Glutamatergic neuron (in vitro differentiated cells): ENCODE measurements at places on chromosomes 16 and 17. TPM values are rescaled to one million over a fixed set of nuclear protein-coding genes. Genes with fewer than 3 reads are reported as not detected.

DNA sequence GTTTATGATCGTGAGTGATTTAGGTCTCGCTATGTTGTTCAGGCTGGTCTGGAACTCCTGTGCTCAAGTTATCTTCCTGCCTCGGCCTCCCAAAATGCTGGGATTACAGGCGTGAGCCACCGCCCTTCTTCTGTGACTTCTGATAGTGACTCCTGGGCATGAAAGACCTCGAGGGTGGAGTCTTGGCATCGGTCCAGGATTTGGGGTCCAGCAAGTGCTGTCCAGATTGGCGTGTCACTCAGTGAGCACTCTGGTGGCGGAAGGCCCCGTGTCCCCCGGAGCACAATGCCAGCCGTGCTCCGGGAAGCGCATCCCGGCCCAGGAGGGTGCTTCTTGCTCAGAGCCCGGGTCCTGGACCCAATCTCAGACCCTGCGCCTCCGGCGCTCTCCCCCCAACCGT, 6.8 kb downstream of the OR1F1 start:
- no peak for DNase-seq

GRCh38 chr17:19533718-19534561, at the start of gene SLC47A1:
Gene SLC47A1 (plus strand): TSS chr17:19533854. CDS start chr17:19533940, 86 bp downstream.
- peak; percentile 43 for DNase-seq

- no peak for DNase-seq
These were observed 1.2 kb downstream of the FADS6 start for GRCh38 chr17:74892013-74892841.

GRCh38 chr16:11551842-11552241, 34.9 kb downstream of the LITAF start:
- no peak for DNase-seq

DNA sequence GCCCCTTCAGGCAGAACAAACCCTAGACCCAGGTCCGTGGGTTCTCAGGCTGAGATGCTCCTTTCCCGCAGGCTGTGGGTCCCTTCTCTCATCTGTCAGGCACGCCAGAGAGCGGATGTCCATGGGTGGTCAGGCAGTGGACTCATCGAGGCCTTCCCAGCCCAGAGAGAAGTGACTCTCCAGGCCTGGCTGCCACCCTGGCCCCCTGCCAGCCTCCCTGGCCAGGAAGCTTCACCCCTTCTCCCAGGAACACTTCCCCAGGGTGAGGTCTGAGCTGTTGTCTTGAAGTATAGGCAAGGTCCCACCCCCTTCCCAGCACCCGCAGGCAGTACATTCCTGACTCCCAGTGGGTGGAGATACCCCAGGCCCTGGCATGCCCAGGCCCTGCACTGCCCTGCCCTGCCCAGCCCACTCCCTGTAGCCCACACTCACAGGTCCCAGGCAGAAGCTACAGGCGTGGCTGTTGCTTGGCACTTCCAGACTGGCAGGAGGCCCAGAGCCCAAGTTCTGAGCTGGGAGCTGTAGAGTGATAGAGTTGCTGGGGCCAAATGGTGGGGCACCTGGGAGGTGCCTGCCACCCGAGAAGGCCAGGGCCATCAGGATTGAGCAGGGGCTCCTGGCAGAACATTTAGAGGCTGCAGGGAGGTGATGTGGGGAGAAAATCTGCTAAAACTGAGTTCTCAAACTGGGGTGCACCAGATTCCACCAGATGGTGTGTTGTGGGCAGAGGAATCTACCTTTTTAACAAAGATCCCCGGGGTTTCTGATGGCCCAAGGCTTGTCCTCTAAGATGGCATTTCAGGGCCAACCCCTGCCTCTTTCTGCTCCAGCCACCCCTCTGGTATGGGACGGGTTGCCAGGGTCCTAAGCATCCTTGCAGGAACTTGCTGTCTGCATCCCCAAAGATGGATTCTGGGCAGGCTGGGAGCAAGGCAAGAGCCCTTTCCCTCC, 6.7 kb downstream of the ITGA3 start:
- no peak for DNase-seq

DNA sequence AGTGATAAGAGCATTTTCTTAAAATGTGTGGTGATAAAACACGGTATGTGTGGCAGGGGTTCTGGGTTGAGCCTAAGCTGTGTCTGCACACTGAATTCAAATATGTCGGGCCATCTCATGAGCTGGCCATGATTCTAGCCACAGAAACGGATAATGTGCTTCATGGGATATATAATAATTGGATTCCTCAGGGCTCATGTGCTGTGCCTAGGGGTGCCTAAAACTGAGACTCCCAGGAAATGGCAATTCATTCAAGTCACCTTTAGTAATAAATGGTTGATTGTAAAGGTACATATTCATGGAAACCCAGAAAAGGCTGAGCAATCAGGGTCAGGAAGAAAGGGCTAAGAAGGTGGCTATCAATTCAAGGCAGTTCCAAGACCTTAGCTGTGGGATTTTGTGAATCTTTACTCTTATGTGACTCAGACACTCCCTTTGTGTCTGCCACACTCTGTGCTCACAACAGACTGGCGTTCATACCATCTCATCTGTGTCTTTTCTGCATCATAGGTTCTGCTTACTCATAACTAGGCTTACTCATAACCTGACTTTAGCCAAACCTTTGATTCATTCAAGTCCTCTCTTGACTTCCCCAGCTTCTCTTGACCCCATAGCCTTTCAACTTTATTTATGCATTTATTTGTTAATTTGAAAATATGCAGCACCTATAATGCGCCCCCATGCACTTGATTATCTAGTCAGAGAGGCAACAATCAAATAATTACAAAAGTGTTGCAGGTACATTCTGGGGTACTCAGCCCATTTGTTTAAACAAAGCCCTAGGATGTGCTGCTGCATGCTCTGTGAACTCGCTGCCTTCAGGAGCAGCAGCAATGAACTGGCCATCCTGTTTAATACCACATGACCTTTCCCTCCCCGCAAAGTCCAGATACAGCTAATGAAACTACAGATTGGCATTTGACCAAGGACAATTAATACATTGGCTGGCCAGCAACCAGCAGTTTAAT, 28.4 kb upstream of the MED13 start:
- no peak for DNase-seq

DNA sequence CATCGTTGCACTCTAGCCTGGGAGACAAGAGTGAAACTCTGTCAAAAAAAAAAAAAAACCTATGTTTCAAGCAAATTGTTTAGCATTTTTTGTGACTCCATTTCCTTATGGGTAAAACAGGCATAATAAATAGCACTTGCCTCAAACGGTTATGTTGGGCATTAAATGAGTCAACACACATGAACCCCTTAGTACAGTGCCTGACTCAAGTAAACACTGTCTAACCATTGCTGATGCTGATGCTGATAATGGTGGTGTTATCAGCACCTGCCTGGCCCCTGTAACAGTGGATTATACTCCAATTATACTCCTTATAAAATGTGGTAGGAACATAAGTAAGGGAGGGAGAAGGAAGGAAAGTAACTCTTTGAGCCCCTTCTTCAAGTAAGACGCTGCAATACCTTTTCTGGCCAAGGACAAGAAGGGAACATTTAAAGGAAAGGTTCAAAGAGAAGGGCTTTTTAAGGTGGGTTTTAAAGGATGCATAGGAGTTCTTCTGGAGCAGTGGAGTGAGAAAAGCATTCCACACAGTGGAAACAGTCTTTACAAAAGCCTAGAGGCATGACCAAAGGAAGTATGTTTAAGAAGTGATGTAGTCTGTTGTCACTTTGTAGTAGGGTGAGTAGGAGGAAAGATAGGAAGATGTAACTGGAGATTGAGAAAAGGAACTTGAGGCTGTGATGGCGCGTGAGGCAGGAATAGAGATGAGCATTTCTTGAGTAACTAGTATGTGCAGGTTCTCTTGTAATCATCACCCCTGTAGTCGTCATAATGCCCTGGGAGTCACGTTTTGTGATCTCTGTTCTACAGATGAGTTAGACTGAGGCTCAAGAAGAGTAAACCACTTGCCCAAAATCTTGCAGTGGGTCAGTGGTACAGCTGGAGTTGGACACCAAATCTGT, 4.3 kb downstream of the SCNN1B start:
- DNase-seq: no peak

- no peak for DNase-seq
These were observed 3.0 kb downstream of the GFOD2 start for GRCh38 chr16:67716097-67716496.

DNA sequence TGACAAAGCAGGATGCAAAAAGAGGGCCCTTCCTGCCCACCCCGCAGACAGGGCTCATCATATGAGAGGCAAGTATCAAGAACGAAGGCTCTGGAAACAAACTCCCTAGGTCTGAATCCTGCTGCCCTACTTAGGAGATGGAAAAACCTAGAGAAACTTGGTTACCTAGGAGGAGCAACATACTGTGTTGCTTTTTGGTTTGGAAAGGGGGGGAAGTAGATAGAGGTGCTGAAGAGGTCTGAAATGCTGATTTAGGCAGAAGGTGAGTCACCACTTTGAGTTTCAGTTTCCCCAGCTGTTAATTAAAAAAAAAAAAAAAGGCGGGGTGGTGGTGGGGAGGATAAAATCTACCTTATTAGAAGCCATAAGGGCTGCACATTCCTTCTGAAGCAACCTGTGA, 1.5 kb downstream of the N4BP1 start:
- DNase-seq: no peak

DNA sequence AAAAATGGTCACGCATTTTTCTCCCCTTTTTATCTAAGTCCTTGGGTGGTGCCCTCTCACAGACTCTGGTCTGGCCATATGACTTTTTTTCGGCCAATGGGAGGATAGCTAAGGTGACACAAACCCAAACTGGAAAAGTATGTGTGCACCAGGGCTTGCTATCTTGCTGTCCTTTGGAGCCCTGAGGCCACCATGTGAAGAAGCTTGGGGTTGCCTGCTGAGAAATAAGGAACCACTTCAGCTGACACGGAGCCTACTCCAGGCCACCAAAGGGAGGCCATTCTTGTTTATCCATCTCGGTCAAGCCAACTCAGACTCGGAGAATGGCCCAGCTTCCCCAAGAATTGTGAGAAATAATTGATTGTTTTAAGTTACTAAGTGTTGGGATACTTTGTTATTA, 111.4 kb upstream of the ZFHX3 start:
- no peak for DNase-seq

- no peak for DNase-seq
These were observed 8.3 kb downstream of the CDH16 start for GRCh38 chr16:66910175-66910940.

DNA sequence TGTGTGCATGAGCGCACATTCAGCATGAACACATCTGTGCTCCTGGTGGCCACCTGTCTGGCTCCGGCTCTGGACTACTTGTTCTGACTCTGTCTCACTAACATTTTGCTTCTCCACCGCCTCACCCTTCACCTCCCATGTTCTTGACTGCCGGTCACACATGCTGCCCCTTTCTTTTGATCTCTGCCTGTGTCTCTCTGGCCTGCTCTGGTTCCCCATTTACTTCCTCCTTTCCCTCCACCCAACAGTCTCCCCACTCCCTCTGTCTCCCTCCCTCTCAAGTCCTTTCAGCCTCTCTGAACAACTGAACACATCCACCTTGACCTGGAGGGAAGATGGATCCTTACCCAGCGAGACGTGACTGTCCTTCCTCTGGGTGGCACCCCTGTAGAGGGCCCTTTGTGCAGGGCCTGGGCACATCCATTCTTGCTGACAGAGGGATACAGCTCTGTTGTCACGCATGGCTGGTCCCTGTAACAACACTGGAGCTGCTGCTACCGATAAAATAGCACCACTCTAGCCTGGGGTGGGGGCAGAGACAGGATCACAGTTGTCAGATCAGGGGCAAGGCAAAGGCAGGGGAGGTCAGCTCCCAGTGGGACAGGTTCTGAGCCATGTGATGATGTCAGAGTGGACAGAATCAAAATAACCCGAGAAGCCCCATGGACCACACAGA, 11.0 kb downstream of the ZSCAN32 start:
- DNase-seq: no peak

DNA sequence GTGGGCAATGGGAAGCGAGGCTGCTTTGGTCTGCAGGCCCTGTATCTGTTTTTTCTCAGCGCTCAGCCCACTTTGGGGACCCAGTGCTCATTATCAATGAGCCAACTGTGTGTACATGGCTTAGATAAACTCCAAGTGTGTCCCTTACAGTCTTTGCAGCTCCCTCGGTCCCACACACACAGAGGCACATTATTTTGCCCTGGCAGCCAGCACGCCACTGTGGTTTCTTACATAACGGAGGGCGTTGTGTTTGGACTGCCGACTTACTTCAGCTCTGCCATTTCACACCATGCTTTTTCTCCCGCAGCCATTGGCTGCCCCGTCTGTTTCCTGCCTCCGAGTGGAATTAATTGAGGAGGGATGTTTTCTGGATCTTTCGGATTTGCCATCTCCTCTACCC, 56.5 kb upstream of the CLEC18A start:
- DNase-seq: no peak

GRCh38 chr17:8481089-8481488, 45.4 kb downstream of the NDEL1 start:
- DNase-seq: no peak

GRCh38 chr16:31108794-31109558, 790 bp downstream of the BCKDK start:
- DNase-seq: no peak

GRCh38 chr17:79932451-79933306, 93.4 kb upstream of the CBX4 start:
- DNase-seq: no peak

DNA sequence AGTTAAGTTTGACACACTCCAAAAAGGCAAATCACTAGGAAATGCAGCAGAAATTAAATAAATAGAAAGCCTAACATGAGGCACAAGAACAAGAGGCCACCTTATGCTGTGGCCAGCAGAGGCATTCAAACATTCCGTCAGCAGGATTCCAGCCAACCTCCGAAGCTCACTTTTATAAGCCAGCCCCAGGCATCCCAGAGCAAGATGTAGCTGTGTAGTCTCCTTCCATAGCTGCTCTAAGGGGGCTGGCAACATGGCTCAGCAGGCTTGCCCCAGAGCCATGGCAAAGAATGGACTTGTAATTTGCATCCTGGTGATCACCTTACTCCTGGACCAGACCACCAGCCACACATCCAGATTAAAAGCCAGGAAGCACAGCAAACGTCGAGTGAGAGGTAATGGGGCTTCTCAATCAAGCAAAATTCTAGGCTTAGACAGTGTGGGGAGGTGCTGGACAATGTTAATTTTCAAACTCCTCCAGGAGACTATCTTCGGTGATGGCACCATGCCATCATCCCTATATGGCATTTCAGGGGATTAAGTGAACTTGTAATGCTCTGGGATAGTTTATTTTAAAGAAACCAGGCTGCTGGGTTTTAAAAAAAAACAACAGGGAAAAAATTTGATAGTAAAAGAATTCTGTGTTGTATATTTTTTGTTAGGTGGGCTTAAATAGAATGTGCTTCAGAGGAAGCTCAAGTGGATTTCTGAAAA, at the start of gene CLEC3A:
CLEC3A (plus strand) TSS at position 202 of the 714 bp plus-strand sequence; CDS start at position 281, 79 bp downstream.
- DNase-seq: no peak

GRCh38 chr16:89642574-89642973, 14.9 kb downstream of the CHMP1A start:
- no peak for DNase-seq

P2RX5 gene
- total RNA-seq: 6.6 TPM

MOSMO gene
- total RNA-seq: 13.0 TPM

CSH2 gene
- total RNA-seq: 0.56 TPM

SPATA32 gene
- not detected for total RNA-seq

MARVELD3 gene
- 0.25 TPM for total RNA-seq

C1QTNF1 gene
- 0.15 TPM for total RNA-seq

TMEM106A gene
- total RNA-seq: 2.3 TPM
